ENCODE measurements at places on chromosomes 3 and 15. TPM values are rescaled to one million over a fixed set of nuclear protein-coding genes. Genes with fewer than 3 reads are reported as not detected.

Gene WNT5A
- 117 TPM for total RNA-seq

Gene LCTL
- total RNA-seq, result 0.26 TPM

Gene SLC49A4
- total RNA-seq, result 20.6 TPM

Gene RNU6-1
- not detected for total RNA-seq

Gene PSTPIP1
- total RNA-seq, result 0.77 TPM

Gene DLL4
- total RNA-seq, result under 0.01 TPM

Gene MYZAP
- not detected for total RNA-seq

Gene KCNAB1
- total RNA-seq, result 0.33 TPM

Gene SERPINI2
- total RNA-seq, result not detected

Gene CISH
- total RNA-seq, result 0.99 TPM

Gene KIF15
- total RNA-seq, result 3.8 TPM

Gene TSC22D2
- 23.6 TPM for total RNA-seq

All from fibroblast of lung (primary cell).